ENCODE measurements at places on chromosomes 1 and 21. TPM values are rescaled to one million over a fixed set of nuclear protein-coding genes. Genes with fewer than 3 reads are reported as not detected.

BRINP2 gene
- polyA plus RNA-seq = not detected

GRCh38 chr1:199700551-199700950, 327.0 kb upstream of the NR5A2 start:
- DNase-seq = no peak

CLDN17 gene
- not detected for polyA plus RNA-seq

- no peak for DNase-seq
Measured at GRCh38 chr1:93750955-93751354, 69.3 kb upstream of the BCAR3 start.

CCDC185 gene
- not detected for polyA plus RNA-seq

GRCh38 chr21:29075706-29076466, 2.4 kb upstream of the CCT8 start:
- no peak for DNase-seq

DNA sequence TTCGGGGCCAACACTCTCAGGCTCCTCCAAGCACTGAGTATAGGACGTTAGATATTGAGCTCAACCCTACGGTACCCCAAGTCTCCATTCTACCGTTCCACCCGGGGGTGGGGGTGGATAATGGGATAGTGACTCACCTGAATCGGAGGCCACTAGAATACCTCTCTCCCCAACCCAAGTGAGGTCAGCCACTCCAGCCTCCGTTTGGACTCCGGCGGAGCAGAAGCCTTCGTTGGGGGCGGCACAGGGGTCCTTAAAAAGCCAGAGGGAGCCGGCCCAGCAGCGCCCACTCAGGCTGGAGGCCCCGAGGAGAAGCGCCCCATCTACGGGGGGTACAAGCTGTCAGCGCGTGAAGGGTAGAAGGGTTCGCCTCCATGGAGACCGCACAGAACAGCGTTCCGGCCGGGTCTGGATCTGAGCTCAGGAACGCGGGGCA, 556 bp downstream of the WDR77 start:
- peak; percentile 22 for DNase-seq

- DNase-seq = no peak
Measured at GRCh38 chr1:162373541-162374260, 3.0 kb downstream of the SPATA46 start.

GRCh38 chr1:68173936-68174737, 58.2 kb downstream of the WLS start:
- no peak for DNase-seq

GRCh38 chr1:9198538-9199361, 35.8 kb upstream of the H6PD start:
- DNase-seq = no peak

DNA sequence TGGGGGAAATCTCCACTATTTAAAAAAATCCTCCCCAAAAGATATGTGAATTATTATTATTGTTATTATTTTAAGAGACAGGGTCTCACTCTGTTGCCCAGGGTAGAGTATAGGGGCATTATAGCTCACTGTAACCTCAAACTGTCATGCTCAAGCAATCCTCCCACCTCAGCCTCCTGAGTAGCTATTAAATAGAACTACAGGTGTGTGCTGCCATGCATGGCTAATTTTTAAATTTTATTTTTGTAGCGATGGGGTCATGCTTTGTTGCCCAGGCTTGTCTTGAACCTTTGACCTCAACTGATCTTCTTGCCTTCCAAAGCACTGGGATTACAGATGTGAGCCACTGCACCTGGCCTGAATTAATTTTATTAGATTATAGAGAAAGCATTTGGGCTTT, 116.8 kb downstream of the RABGAP1L start:
- no peak for DNase-seq

WDR64 gene
- polyA plus RNA-seq = 0.35 TPM

EPHB2 gene
- polyA plus RNA-seq = not detected

GRCh38 chr1:153780551-153780950, 5.3 kb downstream of the SLC27A3 start:
- DNase-seq = no peak

GRCh38 chr1:77889671-77890070, 1.2 kb downstream of the NEXN start:
- DNase-seq = no peak

DNA sequence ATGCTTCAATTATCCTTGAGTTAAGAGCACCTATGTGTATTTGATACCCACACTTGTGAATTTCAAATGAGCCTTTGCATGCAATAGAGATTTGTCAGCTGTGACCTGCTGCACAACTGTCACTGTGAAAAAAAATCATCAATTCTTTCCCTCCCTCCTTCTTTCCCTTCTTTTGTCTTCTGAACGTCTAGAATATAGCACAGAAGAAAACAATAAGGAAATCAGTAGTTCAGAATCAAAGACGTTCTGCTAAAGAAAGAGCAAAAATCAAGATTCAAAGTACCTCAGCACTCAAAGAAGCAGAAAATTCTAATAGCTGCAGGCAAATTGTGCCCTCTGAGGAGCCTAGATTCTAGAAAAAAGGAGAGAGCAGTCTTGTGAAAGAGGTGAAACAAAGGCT, 1.7 kb upstream of the FMN2 start:
- DNase-seq = no peak

DNA sequence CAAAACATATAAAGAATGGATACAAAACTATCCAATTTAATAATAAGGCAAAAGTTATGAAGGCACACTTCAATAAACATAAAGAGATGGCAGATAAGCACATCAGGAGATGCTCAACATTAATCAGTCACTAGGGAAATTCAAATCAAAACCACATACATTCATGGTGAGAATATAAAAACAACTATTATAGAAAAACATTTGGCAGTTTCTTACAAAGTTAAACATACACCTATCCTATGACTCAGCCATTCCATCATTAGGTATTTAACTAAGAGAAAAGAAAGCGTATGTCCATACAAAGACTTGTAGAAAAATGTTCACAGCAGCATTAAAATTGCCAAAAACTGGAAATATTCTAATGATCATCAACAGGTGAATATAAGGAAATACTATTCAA, 44.3 kb downstream of the KIFAP3 start:
- no peak for DNase-seq

DNA sequence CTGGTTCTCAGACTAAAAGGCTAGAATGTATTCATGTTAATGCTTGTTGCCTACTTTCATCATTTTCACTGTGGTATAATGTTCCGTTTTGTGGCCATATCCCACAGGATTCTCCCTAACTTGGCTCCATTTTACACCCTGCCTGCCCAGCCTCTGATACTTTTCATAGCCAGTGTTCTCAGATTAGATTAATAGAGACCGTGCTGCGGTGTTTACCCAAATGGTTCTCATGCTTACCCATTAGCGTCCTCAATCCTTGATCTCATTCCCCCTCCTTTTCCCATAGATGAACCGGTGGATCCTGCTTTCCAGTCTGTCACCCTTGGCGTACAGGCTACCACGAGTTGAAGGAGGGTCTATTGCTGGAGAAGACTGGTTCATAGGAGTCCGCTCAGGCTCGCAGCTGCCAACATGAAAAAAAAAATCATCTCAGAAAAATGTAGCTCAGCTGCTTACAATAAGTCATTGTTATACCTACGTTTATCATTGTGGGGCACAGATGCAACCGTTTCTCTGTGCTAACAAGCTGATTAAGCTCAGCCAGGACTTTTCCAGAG, 78.7 kb downstream of the SETD4 start:
- DNase-seq = no peak

DNA sequence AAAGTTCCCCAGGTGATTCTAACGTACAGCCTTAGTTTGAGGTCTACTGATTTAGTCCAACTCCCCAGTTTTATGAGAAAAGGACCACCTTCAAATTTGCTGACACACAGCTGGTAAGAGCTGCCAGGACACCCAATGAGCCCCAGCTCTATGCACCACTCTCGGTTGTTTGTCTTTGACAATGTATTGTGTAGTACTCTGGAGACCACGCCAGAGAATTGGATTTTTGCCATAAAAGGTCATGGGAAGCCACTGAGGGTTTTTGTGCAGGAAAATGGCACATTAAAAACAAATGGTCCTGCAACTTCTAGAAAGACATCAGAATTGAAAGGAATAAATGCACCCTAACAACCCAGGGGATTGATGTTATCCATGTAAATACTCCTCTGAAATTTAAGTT, 7.1 kb upstream of the IER5 start:
- DNase-seq = no peak

RABGGTB gene
- polyA plus RNA-seq = 9.3 TPM

GRCh38 chr1:47438165-47439016, 547 bp downstream of the FOXD2 start:
- peak; percentile 55 for DNase-seq

DPYD gene
- 58.3 TPM for polyA plus RNA-seq

DNA sequence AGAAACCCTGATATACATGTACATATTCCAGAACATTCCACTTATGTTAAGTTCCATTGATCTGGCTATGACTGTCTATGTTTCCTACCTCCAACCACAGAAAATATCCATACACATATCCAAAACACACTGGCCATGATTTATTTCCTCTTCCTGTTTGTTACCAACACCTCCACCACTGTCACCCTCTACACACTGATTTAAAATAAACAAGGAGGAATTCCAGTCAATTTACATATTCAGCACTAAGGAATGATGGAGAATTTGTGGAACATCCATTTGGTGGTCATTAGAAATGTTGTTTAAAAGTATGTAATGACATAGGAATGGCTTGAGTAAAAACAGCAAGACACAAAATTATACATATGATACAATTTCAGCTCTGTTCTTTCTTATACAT, 5.5 kb upstream of the STX6 start:
- DNase-seq = no peak

PDPN gene
- polyA plus RNA-seq = not detected

GRCh38 chr1:145974721-145975120, 10.2 kb downstream of the POLR3GL start:
- DNase-seq = no peak

THEMIS2 gene
- polyA plus RNA-seq = 37.9 TPM

HTR6 gene
- polyA plus RNA-seq = 0.31 TPM

AMY1B gene
- polyA plus RNA-seq = not detected

CD1E gene
- polyA plus RNA-seq = not detected

DNA sequence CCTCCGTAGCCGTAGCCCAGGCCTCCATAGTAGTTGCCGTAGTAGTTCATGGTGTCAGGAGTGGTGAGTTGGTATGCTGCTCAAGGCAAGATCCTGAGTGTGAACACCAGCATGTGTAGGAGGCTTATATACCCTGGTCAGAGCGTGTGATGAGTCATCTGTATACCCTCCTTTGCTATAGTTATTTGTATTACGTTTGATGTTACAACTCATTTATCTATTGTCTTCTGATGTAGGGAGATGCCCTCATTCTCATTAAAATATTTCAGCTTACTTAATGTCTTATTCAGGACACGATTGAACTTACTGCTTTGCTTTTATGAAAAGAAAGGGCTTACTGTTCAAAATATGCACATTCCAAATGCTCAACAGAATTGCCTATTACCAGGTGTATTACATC, at the start of gene KRTAP19-5:
Gene KRTAP19-5, minus strand, starts transcription at position 101 of the 400 bp plus-strand sequence. Its CDS starts 51 bp downstream, at position 50.
- DNase-seq = no peak

BGLAP gene
- polyA plus RNA-seq = not detected

TUFT1 gene
- 13.6 TPM for polyA plus RNA-seq

GRCh38 chr1:246647513-246647912, 76.7 kb upstream of the SCCPDH start:
- DNase-seq = no peak

DNA sequence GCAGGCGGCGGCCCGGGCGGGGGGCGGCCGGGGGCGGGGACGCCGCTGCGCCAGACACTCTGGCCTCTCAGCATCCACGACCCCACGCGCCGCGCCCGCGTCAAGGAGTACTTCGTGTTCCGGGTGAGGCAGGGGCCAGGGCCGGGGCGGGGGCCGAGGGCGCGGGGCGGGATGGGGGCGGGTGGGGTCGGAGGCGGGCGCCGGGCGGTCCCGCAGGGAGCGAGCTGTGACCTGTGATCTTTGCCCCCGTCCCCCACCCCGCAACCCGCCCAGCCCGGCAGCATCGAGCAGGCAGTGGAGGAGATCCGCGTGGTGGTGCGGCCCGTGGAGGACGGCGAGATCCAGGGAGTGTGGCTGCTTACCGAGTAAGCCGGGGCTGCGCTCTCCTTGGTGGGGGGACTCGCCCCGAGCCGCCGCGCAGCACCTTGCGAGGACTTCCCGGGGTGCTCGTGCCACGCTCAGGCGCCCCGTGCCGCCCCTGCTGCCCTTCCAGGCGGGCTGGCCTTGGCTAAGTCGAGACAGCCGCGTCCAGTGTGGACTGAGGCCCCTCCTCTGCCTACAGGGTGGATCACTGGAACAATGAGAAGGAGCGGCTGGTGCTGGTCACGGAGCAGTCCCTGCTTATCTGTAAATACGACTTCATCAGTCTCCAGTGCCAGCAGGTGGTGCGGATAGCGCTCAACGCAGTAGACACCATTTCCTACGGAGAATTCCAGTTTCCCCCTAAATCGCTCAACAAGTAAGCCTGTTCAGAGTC, 514 bp downstream of the TPRG1L start:
- peak; percentile 43 for DNase-seq

LCE1D gene
- polyA plus RNA-seq = not detected

GRCh38 chr1:205247130-205247921, 19.6 kb downstream of the TMCC2 start:
- DNase-seq = no peak

RNU1-2 gene
- polyA plus RNA-seq = 23.7 TPM

DNA sequence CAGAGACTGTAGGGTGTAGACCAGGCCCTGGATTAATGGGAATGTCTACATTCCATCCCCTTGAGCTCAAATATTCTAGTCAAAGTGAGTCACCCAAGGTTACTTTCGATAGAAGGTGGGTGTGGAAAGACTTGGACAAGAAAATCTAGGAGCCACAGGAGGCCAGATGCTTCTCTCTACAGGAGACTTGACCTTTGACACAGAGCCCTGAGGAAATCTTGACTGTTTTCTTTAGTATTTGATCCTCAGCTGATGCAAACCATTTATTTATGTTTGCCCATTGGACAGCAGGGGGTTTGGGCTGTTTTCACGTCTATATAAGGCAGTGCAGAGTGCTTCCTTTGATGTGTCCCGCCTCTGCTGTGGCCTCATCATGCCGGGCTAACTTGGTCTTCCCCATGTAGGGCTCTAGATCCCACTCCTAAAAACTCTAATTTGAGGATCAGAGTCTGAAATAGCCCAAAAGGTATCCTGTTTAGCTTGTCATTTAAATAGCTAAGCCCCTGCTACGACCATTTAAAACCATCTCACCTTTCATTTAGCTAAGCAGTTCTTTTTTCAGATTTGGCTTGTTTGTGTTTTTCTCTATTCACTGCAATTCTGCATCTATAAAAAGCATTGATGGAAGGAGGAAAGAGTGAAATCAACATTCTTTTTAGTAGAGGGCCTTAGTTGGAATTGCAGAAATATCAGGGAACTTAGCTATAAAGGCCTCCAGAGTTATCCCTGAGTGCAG, 15.5 kb upstream of the MAP3K7CL start:
- DNase-seq = no peak

PSEN2 gene
- 3.0 TPM for polyA plus RNA-seq

RAB3B gene
- not detected for polyA plus RNA-seq

GRCh38 chr1:25532970-25533369, 10.4 kb upstream of the LDLRAP1 start:
- DNase-seq = no peak

GRCh38 chr1:162347281-162347680, 29.4 kb downstream of the SPATA46 start:
- DNase-seq = no peak

- DNase-seq = no peak
Measured at GRCh38 chr1:1357871-1358432, 403 bp downstream of the MXRA8 start.

TSACC gene
- not detected for polyA plus RNA-seq

PYHIN1 gene
- polyA plus RNA-seq = 112 TPM

GRCh38 chr21:33993286-33994231, 78.0 kb upstream of the ATP5PO start:
- DNase-seq = no peak

OLFML2B gene
- polyA plus RNA-seq = not detected

Measured in CD4-positive, CD25-positive, alpha-beta regulatory T cell (primary cell).